Body of pancreas (tissue), 4 donors: ENCODE measurements at places on chromosomes 3 and 15. TPM values are rescaled to one million over a fixed set of nuclear protein-coding genes. Genes with fewer than 3 reads are reported as not detected.

GRCh38 chr3:42680806-42681205 is 4.5 kb upstream of the KLHL40 start:
- DNase-seq: no peak

DNA sequence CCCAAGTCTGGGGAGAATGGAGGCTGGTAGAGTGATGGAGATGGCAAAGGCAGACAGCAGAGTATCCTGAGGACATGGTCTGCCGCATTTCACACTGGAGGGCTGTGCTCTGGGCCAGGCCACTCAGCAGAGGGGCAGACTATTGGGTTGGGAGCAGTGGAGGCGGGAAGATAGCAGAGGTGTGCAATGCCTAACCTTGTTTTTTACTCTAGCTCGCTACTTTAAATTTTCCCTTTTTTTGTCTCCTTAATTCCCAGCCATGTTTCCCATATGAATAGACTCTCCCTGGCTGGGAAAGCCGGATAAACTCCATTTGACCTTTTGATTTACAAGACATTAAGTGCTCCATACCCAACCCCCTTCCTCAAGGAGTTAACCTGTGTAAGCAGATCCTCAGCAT is 33.5 kb upstream of the ST6GAL1 start:
- no peak for DNase-seq

DNA sequence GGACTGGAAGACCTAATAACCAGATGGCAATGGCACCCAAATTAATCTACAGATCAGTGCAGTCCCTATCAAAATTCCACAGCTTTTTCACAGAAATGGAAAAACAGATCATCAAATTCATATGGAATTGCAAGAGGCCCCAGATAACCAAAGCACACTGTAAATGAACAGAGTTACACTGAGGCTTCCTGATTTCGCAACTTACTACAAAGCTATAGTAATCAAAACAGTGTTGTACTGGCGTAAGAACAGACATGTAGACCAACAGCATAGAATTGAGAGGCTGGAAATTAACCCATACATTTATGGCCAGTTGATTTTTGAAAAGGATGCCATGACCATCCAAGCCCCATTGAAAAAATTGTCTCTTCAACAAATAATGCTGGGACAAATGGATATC is 16.2 kb downstream of the XPC start:
- DNase-seq: no peak

- no peak for DNase-seq
Measured at GRCh38 chr15:70722266-70723121, 40.9 kb downstream of the UACA start.

DNA sequence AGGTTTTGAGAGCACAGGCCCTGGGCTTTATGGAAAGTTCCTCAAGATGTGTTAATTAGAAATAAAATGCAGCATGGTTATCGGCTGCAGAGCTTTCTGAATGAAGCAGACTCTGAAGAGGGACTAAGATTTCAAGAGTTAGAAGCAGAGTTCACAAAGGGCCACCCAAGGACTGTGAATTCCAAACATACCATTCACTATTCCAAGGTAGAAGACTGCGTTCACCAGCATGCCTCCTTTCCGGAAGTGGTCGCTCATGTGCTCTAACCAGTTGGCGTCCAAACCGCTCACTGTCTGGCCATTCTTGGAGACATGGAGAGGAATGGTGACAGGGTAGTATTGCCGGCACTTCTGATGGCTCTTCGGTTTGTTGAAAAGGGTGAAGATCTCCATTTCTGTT is 104.9 kb downstream of the OXNAD1 start:
- no peak for DNase-seq

The RBP2 gene
- total RNA-seq: not detected

The HRG gene
- not detected for total RNA-seq

The C3orf85 gene
- not detected for total RNA-seq
